ENCODE measurements at places on chromosomes 7 and 10.

- DNase-seq: no peak
Measured at GRCh38 chr7:44195889-44196288, 4.9 kb upstream of the YKT6 start.

DNA sequence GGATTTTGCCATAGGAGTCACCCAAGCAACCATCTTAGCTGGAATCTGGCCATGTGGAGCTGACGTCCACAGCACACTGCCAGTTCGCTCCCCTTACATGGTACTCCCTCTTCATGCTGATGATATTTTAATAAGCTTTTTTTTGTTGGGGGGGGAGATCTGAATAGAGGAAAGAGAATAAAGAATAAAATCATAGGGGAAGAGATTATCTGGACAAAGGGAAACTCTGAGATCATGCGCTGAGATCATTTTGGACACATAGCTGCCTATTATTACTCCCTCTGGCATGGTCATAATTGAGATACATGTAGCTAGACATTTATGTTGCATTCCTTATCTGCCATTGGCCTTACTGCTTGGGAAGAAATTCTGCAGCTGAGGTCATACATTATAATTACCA lies 282.7 kb downstream of the HTR7 start:
- no peak for DNase-seq

DNA sequence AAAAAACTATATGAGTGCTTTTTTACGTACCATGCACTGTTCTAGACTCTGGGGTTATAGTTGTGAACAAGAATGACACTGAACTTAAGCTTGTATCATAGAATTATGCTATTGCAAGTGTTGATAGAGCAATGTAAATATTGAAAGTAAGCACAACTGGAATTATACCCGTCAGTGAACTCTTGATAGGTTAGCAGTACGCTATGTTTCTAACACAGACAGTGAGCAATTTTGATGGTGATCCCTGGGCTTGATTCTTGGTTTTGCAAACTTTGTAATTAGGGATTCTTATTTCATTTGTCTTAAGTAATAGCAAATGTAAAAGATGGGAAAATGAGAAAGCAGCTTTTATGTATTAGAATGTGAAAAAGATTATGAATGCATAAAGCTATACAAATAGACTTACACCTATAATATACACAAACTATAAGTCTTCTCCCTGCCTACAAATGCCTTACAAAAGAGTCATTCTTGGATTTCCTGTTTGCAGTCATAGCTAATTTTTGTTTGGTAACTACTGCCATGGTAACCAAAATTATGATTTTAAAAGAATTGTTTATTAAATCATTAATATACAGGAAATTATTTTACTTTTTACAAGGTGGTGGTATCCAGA lies 6.7 kb downstream of the TES start:
- no peak for DNase-seq

GRCh38 chr10:104734433-104734832 lies 93.3 kb downstream of the SORCS3 start:
- DNase-seq: no peak

DNA sequence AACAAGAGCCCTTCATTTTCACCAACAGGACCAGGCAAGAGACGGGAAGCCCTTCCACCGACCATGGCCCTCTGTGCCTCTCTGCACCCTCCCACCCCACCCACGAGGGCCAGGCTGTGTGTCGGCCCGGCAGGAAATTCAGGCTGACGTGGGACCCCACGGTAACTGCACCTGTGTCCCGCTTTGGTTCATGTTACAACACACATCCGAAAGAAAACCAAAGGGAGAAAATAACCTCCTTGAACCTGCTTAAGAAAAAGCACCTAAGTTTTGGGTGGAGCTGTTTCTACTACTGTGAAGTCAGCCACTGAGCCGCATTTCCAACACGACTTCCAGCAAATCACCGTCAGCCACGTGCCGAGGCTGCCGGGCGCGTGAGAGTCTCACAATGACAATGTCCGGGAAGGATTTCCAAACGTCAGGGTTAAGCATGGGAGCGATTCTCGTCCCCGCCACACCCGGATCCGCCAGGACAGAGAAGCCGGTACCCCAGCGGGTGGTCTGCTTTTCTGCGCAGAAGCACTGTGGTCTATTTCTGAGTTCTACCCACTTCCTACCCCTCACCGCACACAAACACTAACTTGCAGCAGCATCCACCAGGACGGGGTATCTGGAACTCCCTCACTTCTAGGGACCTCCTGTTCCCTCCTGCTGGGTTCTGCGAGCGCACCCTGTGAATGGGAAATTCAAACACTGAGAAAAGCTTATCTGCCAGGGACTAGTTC lies 36.6 kb downstream of the AMZ1 start:
- no peak for DNase-seq

DNA sequence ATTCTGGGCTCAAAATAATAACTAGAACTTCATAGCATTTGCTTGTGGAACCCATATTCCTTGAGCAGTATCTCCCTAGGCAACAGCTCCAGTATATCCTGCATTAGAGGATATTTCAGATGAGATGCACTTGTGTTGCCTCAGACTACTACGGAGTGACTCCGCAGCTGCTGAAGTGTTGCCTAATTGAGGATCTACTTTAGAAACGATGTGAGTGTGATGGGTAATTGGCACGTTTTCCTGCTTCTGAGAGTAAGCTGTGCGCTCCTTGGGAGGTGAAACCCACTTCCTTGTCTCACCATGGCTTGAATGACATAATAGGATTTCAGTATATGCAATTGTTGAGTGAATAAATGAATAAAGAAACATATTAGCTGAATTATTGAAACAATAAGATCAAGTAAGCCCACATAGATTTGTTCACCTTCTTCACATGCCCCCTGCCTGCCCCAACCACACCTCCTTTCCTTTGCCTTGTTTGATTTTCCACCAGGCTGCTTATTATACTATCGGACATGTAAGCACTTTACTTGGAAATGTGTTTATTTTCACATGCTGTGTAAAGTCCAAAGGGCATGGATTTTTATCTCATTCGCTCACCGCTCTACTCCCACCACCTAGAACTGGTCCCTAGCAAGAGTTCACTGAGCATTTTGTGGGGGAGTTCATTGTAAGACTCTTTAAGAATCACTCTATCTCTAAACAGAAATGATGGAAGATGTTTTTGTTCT lies 303.8 kb downstream of the KCNMA1 start:
- DNase-seq: no peak

GRCh38 chr7:133512560-133512959 lies 259.7 kb downstream of the EXOC4 start:
- peak; percentile 32 for DNase-seq

- DNase-seq: no peak
Measured at GRCh38 chr10:132133449-132134240, 53.1 kb upstream of the DPYSL4 start.

DNA sequence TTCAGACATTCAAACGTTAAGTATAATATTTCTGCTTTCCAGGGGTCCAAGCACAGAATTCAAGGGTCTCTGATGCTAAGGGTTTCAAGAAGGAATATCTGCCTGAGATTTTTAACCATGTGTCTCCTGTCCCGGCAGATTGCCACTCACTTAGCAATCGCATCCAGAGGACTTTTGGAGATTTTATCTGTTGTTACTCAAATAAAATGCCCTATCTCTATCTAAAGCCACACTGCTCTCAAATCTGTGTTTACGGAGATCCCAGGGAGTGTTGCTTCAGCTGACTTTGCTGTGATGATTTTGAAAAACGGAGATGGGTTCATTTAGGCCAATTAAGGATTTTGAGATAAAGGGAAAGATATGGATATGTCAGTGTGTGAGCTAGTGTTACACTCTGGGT lies 359.9 kb downstream of the DGKB start:
- DNase-seq: no peak

- no peak for DNase-seq
Measured at GRCh38 chr10:116132780-116133399, 140.1 kb downstream of the GFRA1 start.

DNA sequence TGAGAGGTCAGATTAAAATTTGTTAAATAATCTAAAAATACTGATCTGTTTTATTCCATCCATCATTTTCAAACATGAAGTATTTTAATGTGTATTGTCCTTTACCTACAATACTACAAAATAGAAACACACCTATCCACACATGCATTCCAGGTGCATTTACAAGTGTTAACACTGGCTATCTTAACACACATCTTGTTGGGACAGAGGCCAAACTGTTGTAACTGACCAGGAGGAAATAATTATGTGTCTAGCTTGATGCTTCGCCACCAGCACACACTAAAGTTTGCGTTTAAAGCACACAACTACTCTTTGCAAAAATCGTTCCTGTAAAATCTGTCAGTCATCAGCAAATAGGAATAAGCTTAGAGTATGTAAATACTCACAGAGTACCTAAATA lies 2.8 kb downstream of the PANK1 start:
- no peak for DNase-seq
